ENCODE measurements at places on chromosomes 13 and 19.

DNA sequence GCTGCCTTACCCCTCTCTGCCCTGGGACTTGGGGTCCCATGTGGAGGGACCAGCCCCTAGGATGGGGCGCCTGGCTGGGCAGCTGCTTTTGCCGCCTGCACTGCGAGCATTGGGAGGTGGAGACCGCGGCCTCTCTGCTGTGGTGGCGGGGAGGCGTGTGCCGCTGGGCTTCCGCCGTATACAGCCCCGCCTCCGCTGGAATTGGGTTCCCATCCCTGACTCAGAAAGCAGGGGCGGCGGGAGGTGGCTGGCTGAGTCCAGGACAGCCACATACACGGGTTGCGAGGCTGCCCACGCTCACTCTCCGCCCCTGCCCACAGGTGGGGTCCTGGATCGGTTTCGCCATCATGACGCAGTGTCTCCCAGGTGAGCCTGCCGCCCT is 6.6 kb downstream of the NDUFB7 start:
- DNase-seq: no peak

DNA sequence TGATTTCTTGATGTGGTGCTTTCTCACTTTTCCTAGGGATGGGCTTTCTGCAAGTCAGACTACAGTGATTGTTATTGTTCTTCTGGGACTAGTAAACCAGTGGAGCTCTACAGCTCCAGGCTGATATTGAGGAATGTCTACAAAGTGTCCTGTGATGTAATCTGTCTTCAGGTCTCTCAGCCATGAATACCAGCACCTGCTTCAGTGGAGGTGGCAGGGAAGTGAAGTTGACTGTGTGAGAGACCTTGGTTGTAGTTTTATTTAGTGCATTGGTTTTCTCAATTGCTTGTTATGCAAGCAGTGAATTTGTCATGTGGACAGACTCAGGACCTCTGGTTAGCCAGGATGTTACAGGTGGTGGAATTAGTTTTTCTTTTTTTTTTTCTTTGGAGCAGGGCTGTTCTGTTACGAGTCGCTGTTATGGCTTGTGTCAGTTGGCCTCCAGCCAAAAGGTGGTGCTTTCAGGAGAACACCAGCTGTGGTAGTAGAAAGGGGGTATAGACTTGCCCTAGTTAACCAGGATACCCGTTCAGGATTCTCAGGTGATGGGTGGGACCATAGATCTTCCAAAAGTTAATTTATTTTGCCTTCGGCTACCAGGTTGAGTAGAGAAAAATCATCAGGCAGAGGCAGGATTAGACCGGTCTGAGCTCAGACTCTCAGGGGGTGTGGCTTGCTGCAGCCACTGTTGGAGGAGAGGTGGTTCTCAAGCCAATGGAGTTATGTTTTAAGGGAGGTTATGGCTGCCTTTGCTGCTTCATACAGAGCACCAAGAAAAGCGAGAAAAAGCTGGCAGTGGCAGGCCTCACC is 11.9 kb upstream of the ZNF675 start:
- no peak for DNase-seq

DNA sequence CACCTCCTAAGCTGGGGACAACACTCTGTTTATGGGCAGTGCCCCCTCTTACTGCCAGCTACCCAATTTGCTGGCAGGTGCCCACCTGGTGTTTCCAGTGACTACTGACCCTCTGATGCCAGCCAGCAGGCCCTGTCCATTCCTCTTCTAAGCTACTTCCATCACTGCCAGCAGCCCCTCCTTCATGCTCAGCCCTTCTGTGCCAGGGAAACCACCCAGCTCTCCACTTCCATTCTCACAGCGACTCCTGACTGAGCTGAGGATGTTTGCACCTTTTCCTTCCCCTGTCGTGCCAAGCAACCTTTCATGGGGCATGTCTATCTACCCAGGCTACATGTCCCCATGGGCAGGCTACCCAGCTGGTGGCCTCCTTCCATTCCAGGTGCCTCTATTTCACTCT is 24.0 kb upstream of the ZNF492 start:
- DNase-seq: no peak

DNA sequence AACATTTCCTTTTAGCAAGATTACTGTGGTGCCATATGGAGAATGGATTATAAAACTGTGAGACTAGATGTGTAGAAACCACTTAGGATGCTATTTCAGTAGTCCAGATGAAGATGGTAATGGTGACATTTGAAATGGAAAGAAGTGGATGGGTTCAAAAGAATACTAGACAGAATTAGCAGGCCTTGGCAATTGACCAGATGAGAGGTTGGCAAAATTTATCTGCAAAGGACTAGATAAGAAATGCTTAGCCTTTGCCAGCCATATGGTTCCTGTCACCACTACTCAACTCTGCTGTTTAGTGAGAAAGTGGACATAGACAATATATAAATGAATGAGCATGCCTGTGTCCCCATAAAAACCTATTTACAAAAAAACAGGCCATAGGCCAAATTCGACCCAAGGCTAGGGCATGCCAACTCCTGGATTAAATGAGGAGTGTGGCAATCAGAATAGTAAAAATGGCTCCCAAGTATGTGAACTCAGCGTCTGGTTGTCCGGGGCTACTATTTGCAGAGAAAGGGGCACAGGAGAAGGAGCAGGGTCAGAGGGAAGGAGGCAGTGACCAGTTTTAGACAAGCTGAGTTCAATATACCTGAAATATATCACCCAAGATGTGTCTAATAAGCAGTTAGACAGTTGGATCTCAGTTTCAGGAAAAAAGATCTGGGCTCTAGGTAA is 98.4 kb downstream of the ENOX1 start:
- no peak for DNase-seq

GRCh38 chr19:46446021-46446420 is 17.3 kb upstream of the PNMA8C start:
- no peak for DNase-seq

DNA sequence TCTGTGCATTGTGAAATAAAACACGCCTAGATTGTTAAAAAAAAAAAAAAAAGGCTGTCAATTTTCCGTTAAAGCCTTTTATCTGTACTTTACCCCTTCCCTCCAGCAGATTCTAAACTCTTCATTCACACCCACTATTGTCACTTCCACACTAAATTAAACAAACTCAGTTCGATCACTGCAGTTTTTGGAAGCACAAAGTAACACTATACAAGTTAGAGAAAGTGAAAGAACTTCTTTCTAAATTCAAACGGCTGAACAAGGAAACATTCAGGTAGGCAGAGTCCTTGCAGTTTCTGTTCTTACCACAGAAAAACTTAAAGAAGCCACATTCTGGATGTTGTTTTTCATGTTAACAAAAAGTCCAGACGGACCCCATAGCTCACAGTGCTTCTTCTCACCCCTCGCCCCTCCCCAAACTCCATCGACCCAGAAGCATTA is 27.5 kb upstream of the UBE2L5 start:
- peak; percentile 42 for DNase-seq

- DNase-seq: no peak
Observed at GRCh38 chr13:44758630-44759383, 182.7 kb upstream of the TSC22D1 start.

- DNase-seq: no peak
Observed at GRCh38 chr13:85543144-85543543, 256.1 kb downstream of the SLITRK6 start.

- DNase-seq: no peak
Observed at GRCh38 chr13:23956106-23956505, 58.8 kb upstream of the C1QTNF9B start.

GRCh38 chr13:22665506-22665905 is 515.3 kb upstream of the SGCG start:
- no peak for DNase-seq

DNA sequence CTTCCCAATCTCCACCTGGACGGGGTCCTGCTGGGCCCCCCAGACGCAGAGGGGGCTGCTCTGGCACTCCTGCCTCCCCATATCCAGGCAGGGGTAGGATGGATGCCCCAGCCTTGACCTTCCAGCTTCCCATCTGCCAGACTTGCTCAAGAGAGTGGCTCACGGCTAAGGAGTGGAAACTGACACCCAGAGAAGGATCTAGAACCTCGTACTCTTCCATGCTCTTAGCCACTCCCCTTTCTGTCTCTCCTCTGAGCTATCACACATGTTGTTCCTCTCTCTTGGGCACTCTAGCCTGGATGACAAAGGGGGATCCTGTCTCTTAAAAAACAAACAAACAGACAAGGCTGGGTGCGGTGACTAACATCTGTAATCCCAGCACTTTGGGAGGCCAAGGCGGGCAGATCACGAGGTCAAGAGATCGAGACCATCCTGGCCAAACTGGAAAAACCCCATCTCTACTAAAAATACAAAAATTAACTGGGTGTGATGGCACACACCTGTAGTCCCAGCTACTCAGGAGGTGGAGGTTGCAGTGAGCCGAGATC is 12.2 kb upstream of the FUT5 start:
- DNase-seq: no peak

DNA sequence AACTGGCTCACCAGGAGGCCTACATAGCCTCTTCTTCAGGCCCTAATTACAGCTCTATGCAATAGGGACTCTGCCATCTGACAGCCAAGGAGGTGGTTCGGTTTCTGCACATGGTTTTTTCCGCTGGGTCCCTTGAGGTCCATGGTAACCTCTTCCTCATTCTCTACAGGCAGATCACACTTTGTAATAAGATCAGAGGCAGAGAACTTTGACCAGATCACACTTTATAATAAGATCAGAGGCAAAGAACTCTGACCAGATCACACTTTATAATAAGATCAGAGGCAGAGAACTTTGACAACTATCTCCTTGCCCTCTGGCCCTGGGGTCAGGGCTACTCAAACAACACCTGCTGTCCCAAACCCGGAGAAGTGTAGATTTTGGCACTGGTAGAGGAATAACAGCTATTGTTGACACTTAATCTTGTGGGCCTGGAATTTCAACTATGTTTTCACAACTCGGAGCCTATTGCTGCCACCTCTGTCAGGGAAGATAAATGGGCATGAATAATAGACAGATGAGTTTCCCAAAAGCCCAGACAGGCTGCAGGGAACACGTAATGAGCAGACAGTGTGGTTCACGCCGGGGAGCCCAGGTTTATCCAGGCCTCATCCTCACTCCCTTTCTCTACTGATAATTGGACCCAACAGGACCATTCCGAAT is 246.1 kb downstream of the UQCRFS1 start:
- no peak for DNase-seq

DNA sequence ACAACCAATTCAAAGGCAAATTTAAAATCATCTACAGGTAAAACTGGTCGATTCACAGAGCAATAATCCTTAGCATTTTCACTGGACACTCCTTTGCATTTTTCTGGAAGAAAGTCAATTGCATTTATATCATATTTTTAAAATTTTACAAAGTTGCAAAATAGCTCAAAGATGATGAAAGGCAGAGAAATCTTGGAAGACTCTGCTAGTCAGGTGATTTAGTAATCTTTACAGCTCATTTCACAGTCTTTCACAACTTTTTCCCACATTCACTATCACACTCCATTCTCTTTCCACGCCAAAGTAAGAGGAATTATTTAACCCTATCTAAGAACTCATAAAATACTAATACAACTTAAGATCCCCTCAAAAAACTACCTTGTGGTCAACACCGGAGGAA is 1063.8 kb downstream of the EFNB2 start:
- no peak for DNase-seq

DNA sequence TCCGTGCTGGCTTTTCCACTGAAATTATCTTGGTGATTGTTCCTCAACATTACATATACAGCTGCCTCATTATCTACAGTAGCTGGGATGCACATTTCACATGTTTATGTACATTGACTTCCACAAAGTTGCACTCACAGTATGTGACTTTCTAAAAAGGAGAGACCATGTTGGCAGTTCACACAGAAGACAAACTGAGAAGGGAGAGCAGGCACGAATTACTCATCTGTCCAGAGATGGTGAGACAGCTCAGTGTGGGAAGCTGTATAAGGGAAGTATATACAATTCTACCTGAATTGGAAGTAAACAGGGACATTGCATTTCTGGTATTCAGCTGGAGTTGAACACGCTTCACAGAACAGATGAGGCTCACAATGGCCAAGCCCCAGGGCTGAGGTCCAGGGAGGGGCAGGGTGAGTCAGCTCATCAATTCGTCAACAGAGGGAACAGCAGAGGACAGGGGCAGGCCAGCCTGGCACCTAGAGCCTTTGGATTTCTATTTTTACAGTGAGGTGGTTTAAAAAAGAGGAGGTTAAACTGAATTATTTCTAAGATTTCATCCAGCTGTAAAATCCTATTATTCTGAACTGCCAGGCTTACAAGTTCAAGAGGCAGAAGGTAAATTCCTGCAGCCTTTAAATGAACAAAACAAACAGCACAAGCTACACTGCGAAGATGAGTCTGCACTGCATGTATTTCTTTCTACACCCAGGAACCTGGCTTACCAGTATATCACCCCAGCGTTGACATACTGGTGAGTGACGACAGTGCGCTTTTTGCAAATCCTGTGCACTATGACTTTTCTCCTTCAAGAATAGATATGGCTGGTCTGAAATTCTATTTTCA is 9.8 kb downstream of the PARP4 start:
- no peak for DNase-seq

- no peak for DNase-seq
Observed at GRCh38 chr19:30640252-30640965, 268.2 kb downstream of the ZNF536 start.

GRCh38 chr19:41998246-41999020 is 4.4 kb upstream of the ATP1A3 start:
- DNase-seq: peak; percentile 38

DNA sequence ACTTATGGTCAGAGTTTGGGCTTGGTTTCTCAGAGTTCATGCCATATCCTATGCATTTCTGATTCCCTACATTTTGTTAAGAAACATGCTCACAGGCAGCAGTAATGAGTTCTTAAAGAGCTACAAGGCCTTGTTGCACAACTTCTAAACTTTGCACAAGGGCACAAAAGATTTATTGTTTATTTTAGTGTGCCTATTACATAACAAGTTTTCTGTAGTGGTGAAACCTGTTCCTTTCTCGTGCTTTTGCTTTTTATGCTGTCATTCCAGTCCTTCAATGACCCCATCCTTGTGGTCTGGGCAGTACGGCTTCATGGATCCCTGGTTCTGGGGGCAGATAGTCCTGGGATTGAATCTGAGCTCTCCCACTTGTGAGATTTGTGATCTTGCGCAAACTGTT is 17.8 kb downstream of the ZNF507 start:
- no peak for DNase-seq

GRCh38 chr13:29801102-29801501 is 49.3 kb downstream of the UBL3 start:
- DNase-seq: no peak

DNA sequence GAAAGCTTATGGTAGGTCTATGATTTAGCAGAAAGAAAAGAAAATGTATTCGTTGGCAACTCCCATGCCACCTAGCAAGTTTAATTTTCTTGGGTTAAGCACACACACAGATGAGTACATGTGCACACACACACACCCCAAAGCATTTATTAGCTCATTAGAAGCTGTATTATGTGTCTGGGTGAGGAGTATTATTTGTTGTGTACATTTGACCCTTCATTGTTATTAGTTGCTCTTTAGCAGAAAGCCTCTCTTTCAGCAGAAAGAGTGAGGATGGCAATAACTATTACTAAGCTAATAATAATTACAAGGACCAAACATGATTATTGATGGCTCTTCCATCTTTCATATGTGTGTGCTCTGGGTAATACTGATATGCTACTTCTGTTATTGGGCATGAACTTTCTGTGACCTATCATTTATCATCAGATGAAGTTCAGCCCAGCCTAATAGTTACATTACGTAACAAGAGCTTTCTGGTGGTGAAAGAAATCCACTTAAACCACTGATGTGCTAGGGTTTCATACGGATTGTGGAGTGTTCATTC is 177.4 kb upstream of the OBI1 start:
- no peak for DNase-seq

GRCh38 chr19:2645826-2646225 is 56.7 kb downstream of the GNG7 start:
- no peak for DNase-seq

All from T-helper 2 cell (primary cell).